ENCODE measurements at places on chromosomes 3 and 15. TPM values are rescaled to one million over a fixed set of nuclear protein-coding genes. Genes with fewer than 3 reads are reported as not detected.

DNA sequence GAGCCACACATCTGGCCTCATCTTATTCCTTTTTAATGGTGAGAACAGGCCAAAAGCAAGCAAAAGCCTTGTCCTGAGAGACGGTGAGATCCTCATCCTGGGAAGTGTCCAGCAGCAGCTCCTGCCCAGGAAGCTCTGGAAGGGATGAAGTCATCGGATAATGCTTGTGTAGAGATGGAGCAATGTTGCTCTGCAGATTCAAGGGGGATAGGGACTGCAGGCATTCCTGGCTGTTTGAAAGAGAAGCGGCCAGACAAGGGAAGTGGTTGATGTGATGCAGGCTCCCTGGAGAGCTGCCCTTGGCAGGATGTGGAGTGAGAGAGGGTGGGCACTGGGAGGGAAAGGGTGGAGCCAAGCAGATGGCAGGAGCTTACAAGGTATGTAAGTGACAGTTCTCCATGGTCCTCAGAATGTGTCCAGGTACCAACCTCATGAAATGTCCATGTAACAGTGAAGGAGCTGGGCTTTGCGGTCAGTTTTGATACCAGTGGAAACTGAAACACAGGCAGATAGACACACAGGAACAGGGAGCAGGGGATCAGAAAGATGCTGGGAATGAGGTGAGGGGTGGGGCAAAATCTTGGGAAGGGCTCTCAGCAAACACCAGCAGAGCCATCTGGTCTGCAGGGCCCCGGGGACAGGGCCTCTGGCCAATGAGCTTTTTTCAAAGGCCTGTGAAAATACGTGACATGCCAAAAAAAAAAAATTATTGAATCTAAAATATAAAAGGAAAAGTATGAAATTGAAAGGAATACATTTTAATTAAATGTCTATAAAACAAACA lies 32.2 kb upstream of the LACTB start:
- peak; percentile 20 for DNase-seq
- no peak overlapping the region for H3K4me3 ChIP-seq
- no peaks in the 10 kb centered on the region for H3K36me3 ChIP-seq
- H3K27ac ChIP-seq, result peak overlapping the region; percentile 28

- H3K27ac ChIP-seq, result no peak overlapping the region
- no peak overlapping the region for H3K4me3 ChIP-seq
- no peaks in the 10 kb centered on the region for H3K27me3 ChIP-seq
- H3K4me1 ChIP-seq, result no peaks in the 10 kb centered on the region
- H3K36me3 ChIP-seq, result no peaks in the 10 kb centered on the region
Observed at GRCh38 chr15:29090617-29091466, 178.8 kb downstream of the NSMCE3 start.

GRCh38 chr3:195834675-195835583 lies 23.2 kb upstream of the MUC4 start:
- H3K4me1 ChIP-seq, result no peaks in the 10 kb centered on the region
- no peak overlapping the region for H3K4me3 ChIP-seq
- H3K36me3 ChIP-seq, result no peaks in the 10 kb centered on the region
- H3K27me3 ChIP-seq, result peaks cover 10% of the 10 kb centered on the region
- no peak for DNase-seq
- no peak overlapping the region for H3K27ac ChIP-seq

- H3K27me3 ChIP-seq, result no peaks in the 10 kb centered on the region
- H3K4me3 ChIP-seq, result no peak overlapping the region
- DNase-seq, result no peak
- no peak overlapping the region for H3K27ac ChIP-seq
Observed at GRCh38 chr3:16198427-16198826, 23.9 kb downstream of the GALNT15 start.

GRCh38 chr3:114299421-114299820 lies 5.6 kb downstream of the TIGIT start:
- DNase-seq, result no peak
- H3K36me3 ChIP-seq, result no peaks in the 10 kb centered on the region
- H3K4me1 ChIP-seq, result no peaks in the 10 kb centered on the region
- H3K27me3 ChIP-seq, result no peaks in the 10 kb centered on the region
- H3K4me3 ChIP-seq, result no peak overlapping the region

DNA sequence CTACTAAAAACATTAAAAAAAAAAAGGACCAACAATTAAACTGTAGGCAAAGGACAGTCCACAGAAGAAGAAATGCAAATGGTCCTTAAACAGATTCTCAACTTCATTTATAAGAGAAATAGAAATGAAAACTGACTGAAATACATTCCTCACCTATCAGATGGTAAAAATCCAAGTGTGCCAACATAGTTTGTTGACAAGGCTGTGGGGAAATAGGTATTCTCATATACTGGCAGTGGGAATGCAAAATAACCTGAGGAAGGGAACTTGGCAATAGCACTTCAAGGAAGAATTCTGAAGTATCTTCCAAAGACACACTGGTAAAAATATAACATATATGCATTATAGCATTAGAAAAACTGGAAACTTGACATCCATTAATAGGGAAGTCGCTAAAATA lies 53.8 kb downstream of the SLC24A1 start:
- H3K36me3 ChIP-seq, result no peaks in the 10 kb centered on the region
- no peak for DNase-seq
- H3K4me3 ChIP-seq, result no peak overlapping the region
- no peak overlapping the region for H3K27ac ChIP-seq
- H3K4me1 ChIP-seq, result no peaks in the 10 kb centered on the region

GRCh38 chr15:81562986-81563385 lies 189.0 kb upstream of the TMC3 start:
- no peak overlapping the region for H3K4me3 ChIP-seq
- no peak for DNase-seq
- no peaks in the 10 kb centered on the region for H3K4me1 ChIP-seq
- no peak overlapping the region for H3K27ac ChIP-seq

The PFKFB4 gene
- total RNA-seq, result 9.0 TPM

The CAPN3 gene
- total RNA-seq, result 29.7 TPM

The ST8SIA2 gene
- not detected for total RNA-seq

The GOLGA8R gene
- 8.1 TPM for total RNA-seq

The CKMT1A gene
- total RNA-seq, result not detected

The POPDC2 gene
- total RNA-seq, result 3.3 TPM

All from tibial nerve (tissue), 4 donors.